SK-N-MC (cell line): ENCODE measurements at places on chromosomes 6 and 20.

DNA sequence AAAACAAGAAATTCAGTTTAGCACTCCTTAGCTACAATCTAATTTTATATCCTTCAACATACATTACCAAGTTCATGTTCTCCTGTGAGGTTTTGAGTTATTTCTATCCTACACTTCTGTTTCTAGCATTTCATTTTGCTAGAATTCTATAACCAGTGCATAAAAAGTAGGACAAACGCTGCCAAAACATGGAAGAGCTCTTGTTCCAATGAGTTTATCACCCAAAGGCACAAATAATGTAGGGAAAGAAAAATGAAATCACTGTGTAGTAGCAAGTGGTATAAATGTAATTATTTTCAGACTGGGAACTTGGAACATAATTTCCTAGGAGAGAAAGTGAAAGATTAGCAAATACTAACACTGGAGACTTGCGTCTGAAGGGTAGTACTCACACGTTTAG is 413.3 kb upstream of the NRSN1 start:
- no peak for DNase-seq

- DNase-seq: no peak
Observed at GRCh38 chr6:167826230-167826895, 348 bp upstream of the AFDN start.

GRCh38 chr6:73823046-73823735 is 127.2 kb downstream of the CD109 start:
- no peak for DNase-seq

GRCh38 chr6:160510199-160510598 is 153.9 kb downstream of the LPA start:
- DNase-seq: no peak

GRCh38 chr20:57544838-57545564 is 15.9 kb upstream of the PCK1 start:
- DNase-seq: no peak

DNA sequence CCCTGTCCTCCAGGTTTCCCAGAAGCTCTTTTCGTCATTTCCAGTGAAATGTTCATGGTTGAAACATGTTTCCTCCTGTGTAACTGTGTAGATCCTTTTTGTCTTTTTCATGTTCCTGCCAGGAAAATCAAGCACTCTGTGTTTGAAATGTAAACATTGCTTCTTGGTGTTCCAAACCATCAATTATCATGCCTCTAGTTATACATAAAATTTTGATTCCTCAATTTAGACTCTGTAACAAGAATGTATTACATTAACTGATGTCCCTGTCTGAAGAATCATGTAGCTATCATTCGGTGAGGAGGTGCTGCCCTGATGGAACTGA is 546.3 kb upstream of the CITED2 start:
- DNase-seq: no peak

GRCh38 chr20:31833130-31833930 is 12.1 kb downstream of the FOXS1 start:
- DNase-seq: no peak
